Hepatocyte (in vitro differentiated cells): ENCODE measurements at places on chromosomes 6 and 20. TPM values are rescaled to one million over a fixed set of nuclear protein-coding genes. Genes with fewer than 3 reads are reported as not detected.

GRCh38 chr6:14728396-14729024 is 517.4 kb upstream of the JARID2 start:
- DNase-seq: no peak

DNA sequence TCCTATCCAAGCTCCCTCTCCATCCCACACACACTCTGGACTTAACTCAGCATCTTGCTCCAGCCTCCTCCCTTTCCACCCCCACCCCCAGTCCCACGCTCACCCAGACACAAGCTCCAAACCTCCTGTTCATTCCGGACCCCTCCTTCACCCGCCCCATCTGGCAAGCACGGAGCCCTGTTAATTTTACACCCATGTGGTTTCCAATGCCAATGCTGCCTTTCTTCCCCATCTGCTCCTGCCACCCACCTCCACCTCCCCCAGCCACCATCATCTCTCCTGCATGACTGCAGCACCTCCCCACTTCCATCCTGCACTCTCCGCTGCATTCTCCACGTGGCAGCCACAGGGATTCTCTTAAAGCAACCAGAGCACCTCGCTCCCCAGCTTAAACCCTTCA is 9.9 kb upstream of the CDK5RAP1 start:
- no peak for DNase-seq

DNA sequence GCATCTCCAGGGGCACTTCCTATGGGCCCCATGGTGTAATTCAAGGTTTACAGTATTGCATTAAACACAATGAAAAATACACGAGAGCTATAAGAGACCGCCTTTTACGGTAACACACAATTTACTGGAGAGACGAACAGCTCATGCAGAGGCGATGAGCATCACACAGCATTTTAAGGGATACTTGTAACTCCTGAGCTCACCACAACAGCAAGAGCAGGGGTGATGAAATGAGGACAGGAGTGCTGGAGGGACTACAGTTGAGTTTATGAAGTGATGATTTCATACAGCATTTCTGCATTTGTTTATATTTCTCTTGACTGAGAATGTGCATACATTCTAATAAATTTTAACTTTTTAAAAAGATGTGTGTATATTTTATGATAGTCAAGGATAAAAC is 113.9 kb downstream of the WDR27 start:
- no peak for DNase-seq

DNA sequence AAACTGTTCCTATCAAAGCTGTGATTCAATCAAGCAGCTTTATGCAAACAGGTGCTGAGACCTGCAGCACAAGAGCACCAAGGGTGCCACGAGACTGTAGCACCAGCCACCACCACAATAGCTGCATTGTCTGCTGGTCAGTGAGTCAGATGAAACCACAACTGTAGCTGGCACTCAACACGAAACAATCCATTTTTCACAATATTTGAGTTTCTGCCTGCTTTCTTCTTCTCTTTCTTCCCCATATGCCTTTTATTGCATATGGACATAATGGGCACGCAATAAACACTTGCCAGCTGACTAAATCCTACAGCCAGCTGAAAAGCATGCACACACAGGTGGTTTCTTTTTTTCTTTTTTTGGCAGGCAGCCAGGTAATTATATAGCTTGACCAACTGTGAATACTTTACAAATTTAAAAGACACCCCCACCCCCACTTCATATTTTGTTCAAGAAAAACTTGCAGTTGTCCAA is 16.6 kb downstream of the SLC2A12 start:
- peak; percentile 15 for DNase-seq

GRCh38 chr20:59665656-59666555 is 61.6 kb downstream of the PHACTR3 start:
- DNase-seq: no peak

DNA sequence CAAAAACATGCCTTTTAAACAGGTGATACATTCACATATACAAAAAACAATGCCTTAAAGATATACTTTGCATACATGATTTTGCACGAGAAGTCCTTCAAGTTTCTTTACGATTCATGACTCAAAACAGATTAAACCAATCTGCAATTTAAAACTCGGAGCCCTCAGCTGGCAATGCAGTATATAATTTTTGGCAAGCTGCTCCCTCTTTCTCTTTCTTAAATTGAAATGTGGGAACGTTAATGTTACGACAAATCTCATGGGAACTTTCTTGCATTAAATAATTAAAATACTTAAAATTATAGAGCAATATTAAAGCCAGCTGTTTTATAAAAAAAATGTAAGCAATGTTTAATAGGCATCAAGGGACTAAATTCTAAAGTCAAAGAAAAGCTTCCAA is 334.6 kb downstream of the ESR1 start:
- no peak for DNase-seq

Gene KCNQ5
- total RNA-seq: 1.6 and 5.5 TPM in 2 replicates

Gene NKAIN2
- 1.3 and 2.6 TPM in 2 replicates for total RNA-seq

Gene MCCD1
- total RNA-seq: 0.47 and 1.2 TPM in 2 replicates

Gene TMC2
- total RNA-seq: not detected in 2 replicates
